Amniotic stem cell (primary cell): ENCODE measurements at places on chromosomes 12 and 14.

DNA sequence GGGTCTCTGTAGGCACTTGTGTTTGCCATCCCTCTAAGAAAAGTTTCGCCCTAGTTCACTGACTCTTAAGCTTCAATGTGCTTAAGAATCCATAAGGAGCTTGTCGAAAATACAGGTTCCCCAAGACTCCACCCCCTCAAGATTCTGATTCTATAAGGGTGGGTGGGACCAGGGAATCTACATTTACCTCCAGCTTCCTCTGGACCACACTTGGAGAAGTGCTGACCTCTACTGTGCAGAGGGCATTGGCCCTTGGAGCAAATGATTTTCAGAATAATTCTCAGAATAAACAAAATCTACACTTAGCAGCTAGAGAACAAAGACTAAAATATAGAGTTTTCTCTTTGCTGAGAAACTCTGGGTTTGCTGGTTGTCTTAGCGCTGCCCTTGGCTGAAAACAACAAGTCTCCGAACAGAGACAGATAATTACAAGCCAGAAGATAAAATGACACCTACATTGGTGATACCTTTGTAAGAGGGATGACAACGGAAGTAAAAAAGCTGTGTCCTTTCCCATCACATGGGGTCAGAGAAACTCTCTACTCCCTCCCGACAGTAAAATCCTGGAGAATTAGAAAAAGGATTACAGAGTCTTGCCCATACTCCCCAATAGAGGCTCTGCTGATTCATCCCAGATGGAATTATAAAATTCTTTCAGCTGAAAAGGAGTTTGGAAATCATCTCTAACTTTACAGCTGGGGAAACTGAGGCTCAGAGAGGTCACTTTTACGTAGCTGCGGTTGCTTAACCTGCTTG is 4.8 kb downstream of the TGFB3 start:
- no peak for DNase-seq

DNA sequence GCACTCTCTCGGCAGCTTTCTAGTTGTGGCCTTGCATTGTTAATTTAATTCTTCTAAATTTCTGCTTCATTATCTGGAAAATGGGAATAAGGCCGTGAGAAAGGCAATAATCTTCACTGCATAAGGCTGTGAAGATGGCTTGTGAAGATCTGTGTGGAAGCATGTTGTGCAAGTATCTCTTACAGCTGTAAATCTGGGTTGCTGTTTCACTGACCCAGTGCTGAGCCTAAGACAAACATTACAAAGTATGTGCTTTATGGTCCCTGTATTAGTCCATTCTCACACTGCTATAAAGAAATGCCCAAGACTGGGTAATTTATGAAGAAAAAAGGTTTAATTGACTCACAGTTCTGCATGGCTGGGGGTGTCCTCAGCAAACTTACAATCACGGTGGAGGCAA is 101.0 kb upstream of the PTPRR start:
- no peak for DNase-seq

- no peak for DNase-seq
Measured at GRCh38 chr12:14982991-14983390, 10.1 kb downstream of the PDE6H start.

GRCh38 chr12:108884116-108885012 is 4.5 kb downstream of the DAO start:
- no peak for DNase-seq

DNA sequence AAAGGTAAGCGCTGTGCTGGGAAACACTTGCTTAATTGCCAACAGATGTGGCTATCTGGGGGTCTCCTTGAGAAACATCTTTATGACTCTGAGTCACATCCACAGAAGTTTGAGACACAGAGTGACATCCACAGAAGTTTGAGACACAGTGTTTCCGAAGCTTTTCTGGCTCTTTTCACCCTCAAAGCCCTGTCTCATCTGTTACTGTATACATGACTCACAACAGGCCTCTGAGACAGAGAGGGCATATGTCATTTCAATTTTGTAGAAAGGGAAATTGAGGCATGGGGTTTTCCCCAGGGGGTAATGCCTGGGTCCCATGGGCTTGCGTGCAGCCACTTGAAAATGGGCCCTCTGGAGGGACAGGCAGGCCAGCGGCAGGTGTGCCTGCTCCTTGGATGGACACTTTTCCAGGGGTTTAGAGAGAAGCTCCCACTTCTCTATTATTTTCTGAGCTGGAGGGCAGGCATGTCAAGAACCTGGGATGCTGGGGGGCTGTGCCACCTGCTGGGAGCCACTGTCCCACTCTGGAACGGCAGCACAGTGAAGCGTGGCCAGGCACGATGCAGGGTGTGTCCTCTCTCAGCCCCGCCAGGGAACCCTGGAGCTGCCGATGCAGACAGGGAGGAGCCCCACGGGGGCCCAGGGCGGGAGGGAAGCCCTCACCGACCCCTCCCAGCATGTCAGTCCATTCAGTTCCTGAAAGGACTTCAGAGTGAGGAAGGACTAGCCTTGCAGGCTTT is 111.3 kb upstream of the FKBP4 start:
- DNase-seq, result no peak

DNA sequence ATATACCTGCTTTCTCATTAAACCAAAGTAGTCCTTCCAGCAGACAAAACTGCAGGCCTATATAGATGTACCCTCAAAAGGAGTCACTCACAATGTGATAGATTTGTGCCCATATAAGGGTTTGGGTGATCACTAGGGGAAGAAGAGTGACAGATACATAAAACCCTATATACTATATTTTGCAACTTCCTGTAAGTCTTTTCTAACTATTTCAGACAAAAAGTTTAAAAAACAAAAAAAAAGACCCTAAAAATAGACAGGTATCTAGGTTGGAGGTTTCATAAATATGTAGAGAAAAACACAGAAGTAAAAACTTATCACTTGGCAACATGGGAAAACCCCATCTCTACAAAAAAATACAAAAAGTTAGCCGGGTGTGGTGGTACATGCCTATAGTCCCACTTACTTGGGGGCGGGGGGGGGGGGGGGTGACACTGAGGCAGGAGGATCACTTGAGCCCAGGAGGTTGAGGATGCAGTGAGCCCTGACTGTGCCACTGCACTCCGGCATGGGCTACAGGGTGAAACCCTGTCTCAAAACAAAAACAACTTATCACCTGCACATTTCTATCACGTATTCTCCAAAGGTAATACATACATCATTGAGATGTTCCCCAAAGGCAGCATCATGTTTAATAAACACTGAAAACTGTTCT is 2.9 kb downstream of the VCPKMT start:
- DNase-seq, result no peak

DNA sequence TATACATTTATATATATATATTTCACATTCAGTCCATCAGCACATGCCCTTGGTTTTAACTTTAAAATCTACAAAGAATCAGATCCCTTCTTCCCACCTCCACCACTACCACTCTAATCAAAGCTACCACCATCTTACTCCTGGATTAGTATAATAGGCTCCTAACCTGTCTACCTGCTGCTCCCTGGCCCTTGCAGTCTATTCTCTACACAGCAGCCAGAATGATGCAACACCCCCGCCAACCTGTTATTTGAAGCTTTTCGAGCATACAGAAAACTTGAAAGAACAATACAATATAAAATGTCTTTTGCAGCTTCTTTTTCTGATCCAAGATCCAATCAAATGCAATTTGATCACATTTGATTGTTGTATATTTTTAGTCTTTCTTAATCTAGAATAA is 165.9 kb upstream of the HMGA2 start:
- no peak for DNase-seq

- DNase-seq, result no peak
Measured at GRCh38 chr12:94309373-94309772, 150.3 kb downstream of the CEP83 start.

DNA sequence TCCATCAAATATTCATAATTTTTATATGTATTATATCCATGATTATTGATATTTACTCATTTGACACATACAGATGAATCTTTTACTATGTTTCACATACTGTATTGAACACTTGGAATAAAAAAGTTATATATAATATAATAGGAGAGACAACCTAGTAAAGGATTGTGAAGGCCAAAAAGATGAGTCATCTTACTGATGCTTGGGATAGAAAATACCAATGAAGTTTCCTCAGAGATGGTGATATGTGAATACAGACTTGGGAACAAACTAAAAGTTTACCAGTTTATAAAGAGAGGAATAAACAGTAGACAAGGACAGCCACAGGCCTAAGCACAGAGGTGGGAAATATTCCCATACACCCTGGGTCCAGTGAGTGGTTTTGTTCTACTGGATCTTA is 743.9 kb upstream of the FLRT2 start:
- no peak for DNase-seq
